ENCODE measurements at places on chromosomes 5 and 9.

DNA sequence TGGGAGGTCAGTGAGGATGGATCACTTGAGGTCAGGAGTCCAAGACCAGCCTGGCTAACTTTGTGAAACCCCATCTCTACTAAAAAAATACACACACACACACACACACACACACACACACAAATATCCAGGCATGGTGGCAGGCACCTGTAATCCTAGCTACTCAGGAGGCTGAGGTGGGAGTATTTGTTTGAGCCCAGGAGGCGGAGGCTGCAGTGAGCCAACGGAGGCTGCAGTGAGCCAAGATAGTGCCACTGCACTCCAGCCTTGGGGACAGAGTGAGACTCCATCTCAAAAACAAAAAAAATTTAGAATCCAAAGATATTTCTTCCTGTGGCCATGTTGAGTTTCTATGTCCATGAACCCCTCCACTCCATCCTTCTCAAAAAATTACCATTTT is 21.5 kb upstream of the CDC23 start:
- H3K4me1 ChIP-seq, result no peaks in the 10 kb centered on the region
- no peak overlapping the region for H3K4me3 ChIP-seq
- no peak for DNase-seq
- peaks cover 20% of the 10 kb centered on the region for H3K27me3 ChIP-seq
- H3K36me3 ChIP-seq, result no peaks in the 10 kb centered on the region

GRCh38 chr5:68548959-68549676 is 333.6 kb downstream of the PIK3R1 start:
- no peak overlapping the region for H3K4me3 ChIP-seq
- no peaks in the 10 kb centered on the region for H3K4me1 ChIP-seq
- H3K27ac ChIP-seq, result no peak overlapping the region
- no peak for DNase-seq
- no peaks in the 10 kb centered on the region for H3K36me3 ChIP-seq

DNA sequence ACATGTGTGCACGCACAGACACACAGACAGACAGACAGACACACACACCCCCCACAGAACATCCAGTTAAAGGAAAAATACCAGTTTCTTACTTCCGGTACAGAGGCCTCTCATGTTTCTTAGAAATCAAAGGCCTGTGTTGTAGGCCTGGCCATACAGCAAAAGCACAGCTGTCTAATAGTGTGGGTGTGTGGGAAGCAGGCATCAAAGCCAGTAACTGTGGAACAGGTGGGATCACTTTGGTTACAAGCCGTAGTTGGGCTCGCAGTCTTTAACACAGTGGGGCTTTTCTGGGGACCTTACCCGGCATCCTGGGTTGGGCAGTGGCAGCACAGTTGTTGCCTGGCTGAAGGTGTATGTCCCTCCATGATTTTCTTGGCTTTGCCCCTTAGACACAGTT is 55.2 kb downstream of the FBXL7 start:
- DNase-seq, result no peak
- no peak overlapping the region for H3K4me3 ChIP-seq
- no peaks in the 10 kb centered on the region for H3K4me1 ChIP-seq
- no peak overlapping the region for H3K27ac ChIP-seq

DNA sequence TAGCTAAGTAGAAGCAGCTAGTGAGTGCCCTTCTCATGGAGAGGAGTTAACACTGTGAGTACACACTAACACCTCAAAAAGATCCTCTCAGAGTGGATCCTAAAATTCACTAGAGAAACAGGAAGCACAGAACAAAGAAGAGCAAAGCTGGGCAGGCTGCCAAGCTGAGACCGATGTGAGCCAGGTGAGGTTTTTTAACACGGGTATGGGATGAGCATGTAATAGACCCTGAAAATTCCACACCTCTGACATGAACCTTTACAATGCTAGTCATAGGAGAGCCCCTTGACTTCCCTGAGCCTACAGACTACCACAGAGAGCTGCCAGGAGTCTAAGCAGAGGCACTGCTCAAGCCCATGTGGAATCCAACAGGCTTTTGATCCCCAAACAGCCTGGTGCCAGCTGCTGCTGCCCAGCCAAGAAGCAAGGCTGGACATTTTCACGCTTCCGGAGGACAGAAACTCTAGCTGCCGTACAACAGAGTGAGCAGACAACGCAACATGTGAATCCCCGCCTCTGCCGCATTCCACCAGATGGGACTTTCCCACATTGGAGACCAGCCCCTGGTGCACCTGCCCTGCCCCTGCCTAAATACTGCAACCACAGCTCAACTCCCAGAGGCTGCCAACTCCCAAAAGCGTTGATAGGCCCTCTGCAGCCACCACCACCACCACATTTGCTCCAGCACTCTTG is 280.8 kb downstream of the CDH10 start:
- DNase-seq, result no peak
- H3K4me1 ChIP-seq, result no peaks in the 10 kb centered on the region
- no peak overlapping the region for H3K4me3 ChIP-seq
- H3K27me3 ChIP-seq, result no peaks in the 10 kb centered on the region
- peaks cover 11% of the 10 kb centered on the region for H3K36me3 ChIP-seq

- H3K27me3 ChIP-seq, result peaks cover 35% of the 10 kb centered on the region
- no peaks in the 10 kb centered on the region for H3K36me3 ChIP-seq
- no peak overlapping the region for H3K4me3 ChIP-seq
- no peaks in the 10 kb centered on the region for H3K4me1 ChIP-seq
Measured at GRCh38 chr5:78522476-78523260, 125.9 kb downstream of the LHFPL2 start.

DNA sequence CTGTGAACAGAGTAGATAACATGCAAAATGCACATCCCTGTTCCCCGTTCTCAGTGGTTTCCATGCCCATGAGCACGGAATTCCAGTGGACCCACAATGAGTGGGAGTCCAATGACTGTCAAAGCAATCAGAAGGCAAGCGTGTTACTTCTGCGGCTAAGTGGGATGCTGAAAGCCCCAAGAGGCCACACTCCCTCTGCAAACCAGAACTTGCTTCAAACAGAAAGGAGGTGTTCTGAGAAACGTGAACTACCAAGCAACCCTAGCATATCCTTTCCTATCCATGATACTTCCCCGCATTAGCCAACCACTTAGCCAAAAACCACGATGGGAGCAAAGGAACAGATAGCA is 21.7 kb upstream of the MVB12B start:
- H3K27me3 ChIP-seq, result no peaks in the 10 kb centered on the region
- DNase-seq, result no peak
- no peaks in the 10 kb centered on the region for H3K36me3 ChIP-seq
- H3K4me3 ChIP-seq, result no peak overlapping the region
- peaks cover 11% of the 10 kb centered on the region for H3K4me1 ChIP-seq

GRCh38 chr5:68463606-68464005 is 248.1 kb downstream of the PIK3R1 start:
- no peak overlapping the region for H3K4me3 ChIP-seq
- H3K4me1 ChIP-seq, result peaks cover 15% of the 10 kb centered on the region
- no peak overlapping the region for H3K27ac ChIP-seq
- no peaks in the 10 kb centered on the region for H3K36me3 ChIP-seq
- no peak for DNase-seq
- H3K27me3 ChIP-seq, result no peaks in the 10 kb centered on the region

DNA sequence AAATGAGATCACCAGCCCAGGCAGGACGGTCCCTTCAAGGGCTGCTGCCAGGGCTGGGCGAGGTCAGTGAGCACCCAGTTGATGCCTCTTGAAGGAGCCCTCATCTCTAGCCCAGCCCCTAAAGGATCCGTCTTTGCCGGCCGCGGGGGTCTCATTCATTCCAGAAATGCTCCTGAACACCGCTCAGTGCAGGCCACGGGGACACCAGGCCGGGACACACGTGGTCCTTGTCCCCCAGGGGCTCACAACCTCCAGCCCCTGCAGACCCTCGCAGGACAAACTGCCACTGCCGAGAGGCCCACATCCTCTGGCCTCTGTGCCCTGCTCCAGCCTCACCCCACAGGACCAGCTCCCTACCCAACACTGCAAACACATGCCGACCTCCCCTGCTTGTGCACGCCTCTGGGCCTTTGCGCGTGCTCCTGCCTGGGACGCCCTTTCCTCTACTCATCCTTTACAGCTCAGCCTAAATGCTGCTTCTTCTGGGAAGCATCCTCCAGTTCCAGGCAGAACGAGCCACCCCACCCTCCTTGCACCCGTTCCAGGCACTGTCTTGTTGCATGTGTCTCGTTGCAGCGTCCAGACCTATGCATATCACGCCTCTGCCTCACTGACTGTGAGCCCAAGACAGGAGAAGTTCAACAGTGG is 10.3 kb upstream of the LAMC3 start:
- H3K36me3 ChIP-seq, result no peaks in the 10 kb centered on the region
- DNase-seq, result no peak
- no peak overlapping the region for H3K4me3 ChIP-seq
- no peaks in the 10 kb centered on the region for H3K4me1 ChIP-seq

GRCh38 chr9:21709464-21710058 is 92.9 kb upstream of the MTAP start:
- H3K27ac ChIP-seq, result no peak overlapping the region
- peaks cover 36% of the 10 kb centered on the region for H3K27me3 ChIP-seq
- H3K36me3 ChIP-seq, result no peaks in the 10 kb centered on the region
- no peaks in the 10 kb centered on the region for H3K4me1 ChIP-seq
- no peak for DNase-seq

- H3K27ac ChIP-seq, result no peak overlapping the region
- no peak overlapping the region for H3K4me3 ChIP-seq
- no peak for DNase-seq
- no peaks in the 10 kb centered on the region for H3K4me1 ChIP-seq
- H3K36me3 ChIP-seq, result no peaks in the 10 kb centered on the region
Measured at GRCh38 chr9:116337015-116337414, 183.4 kb downstream of the PAPPA start.

- peaks cover 70% of the 10 kb centered on the region for H3K4me1 ChIP-seq
- peak overlapping the region; percentile 85 for H3K4me3 ChIP-seq
- no peaks in the 10 kb centered on the region for H3K27me3 ChIP-seq
- H3K36me3 ChIP-seq, result no peaks in the 10 kb centered on the region
Measured at GRCh38 chr9:70410368-70410767, 4.1 kb downstream of the KLF9 start.

DNA sequence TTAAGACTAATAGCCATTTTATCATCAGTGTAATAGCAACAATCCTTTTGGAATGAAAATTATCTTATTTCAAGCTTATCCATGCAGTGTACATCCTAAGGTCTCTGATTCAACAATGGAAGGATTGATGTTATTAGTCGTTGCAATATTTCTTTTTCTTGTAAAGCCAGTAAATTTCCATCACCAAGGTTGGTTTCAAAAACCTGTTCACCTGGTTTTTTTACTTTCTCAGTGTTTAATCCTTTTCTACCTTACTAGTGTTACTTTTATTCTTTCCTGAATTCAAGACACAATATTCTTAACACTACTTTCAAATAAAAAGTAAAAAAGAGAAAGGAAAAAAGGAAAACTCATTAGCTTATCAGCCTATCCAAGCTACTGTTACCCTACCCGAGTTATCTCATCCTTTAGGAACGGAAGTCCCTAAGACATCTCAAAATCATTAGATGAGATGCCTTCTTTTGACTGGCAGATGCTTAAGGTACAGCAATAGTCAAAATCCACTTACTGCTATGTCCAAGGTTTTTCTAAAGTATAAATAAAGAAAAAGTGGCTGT is 5.4 kb downstream of the ZFR start:
- no peak overlapping the region for H3K4me3 ChIP-seq
- no peak for DNase-seq
- peaks cover 8% of the 10 kb centered on the region for H3K36me3 ChIP-seq
- H3K27ac ChIP-seq, result no peak overlapping the region
- no peaks in the 10 kb centered on the region for H3K27me3 ChIP-seq

DNA sequence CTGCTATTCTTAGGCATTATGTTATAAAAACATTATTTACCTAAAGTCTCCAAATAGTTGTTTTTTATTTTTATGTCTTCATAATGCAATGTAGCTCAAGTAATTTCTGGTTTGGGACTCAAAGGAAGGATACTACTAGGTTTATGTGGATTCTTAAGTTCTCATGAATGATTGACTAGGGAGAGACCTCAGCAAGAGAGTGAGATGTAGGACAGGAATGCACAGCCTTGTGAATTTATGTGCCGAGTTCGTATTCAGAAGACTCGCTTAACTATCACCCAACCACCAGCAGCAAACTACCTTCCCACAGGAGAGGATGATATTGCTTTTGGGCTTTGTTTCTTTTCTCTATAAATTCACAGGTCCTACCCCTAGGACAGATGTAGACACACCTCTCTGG is 282.9 kb downstream of the ARHGEF28 start:
- no peak overlapping the region for H3K27ac ChIP-seq
- no peak overlapping the region for H3K4me3 ChIP-seq
- no peaks in the 10 kb centered on the region for H3K27me3 ChIP-seq
- H3K36me3 ChIP-seq, result no peaks in the 10 kb centered on the region
- H3K4me1 ChIP-seq, result no peaks in the 10 kb centered on the region

GRCh38 chr5:127392762-127393161 is 102.2 kb downstream of the MEGF10 start:
- H3K4me3 ChIP-seq, result no peak overlapping the region
- peaks cover 5% of the 10 kb centered on the region for H3K27me3 ChIP-seq
- no peak overlapping the region for H3K27ac ChIP-seq
